ENCODE measurements at places on chromosomes 7 and 10. TPM values are rescaled to one million over a fixed set of nuclear protein-coding genes. Genes with fewer than 3 reads are reported as not detected.

TLX1 gene
- total RNA-seq, result not detected

CALCR gene
- total RNA-seq, result not detected

AMZ1 gene
- total RNA-seq, result not detected

TMEM213 gene
- not detected for total RNA-seq

MBL2 gene
- not detected for total RNA-seq

NUTM2A gene
- not detected for total RNA-seq

DOCK1 gene
- 24.2 TPM for total RNA-seq

SYT15B gene
- 4.2 TPM for total RNA-seq

MKX gene
- not detected for total RNA-seq

UPP1 gene
- total RNA-seq, result 96.5 TPM

IDI2 gene
- not detected for total RNA-seq

IGF2BP3 gene
- 26.0 TPM for total RNA-seq

PLPP4 gene
- total RNA-seq, result 0.14 TPM

DBF4 gene
- total RNA-seq, result 36.7 TPM

FAM25C gene
- total RNA-seq, result 4.7 TPM

CELF2 gene
- total RNA-seq, result 0.02 TPM

PHTF2 gene
- total RNA-seq, result 17.9 TPM

CRPPA gene
- 0.79 TPM for total RNA-seq

FEZF1 gene
- not detected for total RNA-seq

CACNB2 gene
- total RNA-seq, result not detected

CYP3A5 gene
- total RNA-seq, result 1.4 TPM

LAMB4 gene
- 0.18 TPM for total RNA-seq

SVOPL gene
- total RNA-seq, result not detected

NFKB2 gene
- total RNA-seq, result 98.0 TPM

FAM25G gene
- total RNA-seq, result not detected

All from A549 treated with CpdA at 1 μM for 4 hours (cell line).